Hair follicle dermal papilla cell (primary cell): ENCODE measurements at places on chromosomes 4 and X. TPM values are rescaled to one million over a fixed set of nuclear protein-coding genes. Genes with fewer than 3 reads are reported as not detected.

SLC10A4 gene
- not detected in 2 replicates for total RNA-seq

TMEM35A gene
- total RNA-seq = 1.8 and 2.6 TPM in 2 replicates

GIMD1 gene
- 0.12 TPM in 1 of 2 replicates, not detected in the other for total RNA-seq

STAP1 gene
- total RNA-seq = not detected in 2 replicates

SOD3 gene
- total RNA-seq = 7.3 and 17.2 TPM in 2 replicates

AMTN gene
- not detected in 2 replicates for total RNA-seq

CDX4 gene
- not detected in 2 replicates for total RNA-seq

FSTL5 gene
- 0.12 and 4.2 TPM in 2 replicates for total RNA-seq

TSPAN7 gene
- not detected in 2 replicates for total RNA-seq

ZNF732 gene
- 1.1 and 1.7 TPM in 2 replicates for total RNA-seq

SULT1E1 gene
- not detected in 2 replicates for total RNA-seq

SSX4B gene
- not detected in 2 replicates for total RNA-seq

CPEB2 gene
- total RNA-seq = 16.2 and 18.0 TPM in 2 replicates

GCNA gene
- total RNA-seq = 1.7 and 2.4 TPM in 2 replicates

SGMS2 gene
- 218 and 240 TPM in 2 replicates for total RNA-seq

IL2 gene
- total RNA-seq = not detected in 2 replicates

OPRPN gene
- total RNA-seq = not detected in 2 replicates

PCDH7 gene
- total RNA-seq = 18.7 and 37.8 TPM in 2 replicates

MID1IP1 gene
- total RNA-seq = 83.7 and 91.0 TPM in 2 replicates

USP27X gene
- total RNA-seq = 3.6 and 3.9 TPM in 2 replicates

C1QTNF7 gene
- total RNA-seq = 0.12 and 0.16 TPM in 2 replicates

SPON2 gene
- total RNA-seq = 226 and 238 TPM in 2 replicates

TEX13C gene
- total RNA-seq = not detected in 2 replicates

RASSF6 gene
- under 0.01 and 0.16 TPM in 2 replicates for total RNA-seq

DLG3 gene
- total RNA-seq = 12.0 and 14.4 TPM in 2 replicates

KLHL5 gene
- total RNA-seq = 62.2 and 79.3 TPM in 2 replicates

FAT1 gene
- 279 and 334 TPM in 2 replicates for total RNA-seq

STIM2 gene
- total RNA-seq = 8.1 and 12.0 TPM in 2 replicates

PPP4R3C gene
- total RNA-seq = not detected in 2 replicates

PITX2 gene
- total RNA-seq = 11.4 and 18.1 TPM in 2 replicates

THOC2 gene
- total RNA-seq = 56.8 and 81.0 TPM in 2 replicates

TLR2 gene
- 1.1 and 2.6 TPM in 2 replicates for total RNA-seq
